Suppressor macrophage treated with lipopolysaccharide for 1 hour (primary cell): ENCODE measurements at places on chromosomes 5 and 9.
A peak's percentile ranks its signal among the peaks of the same experiment; 100 is the strongest.

- no peak for DNase-seq
These were observed 290.5 kb upstream of the ITGA1 start for GRCh38 chr5:52497133-52497693.

DNA sequence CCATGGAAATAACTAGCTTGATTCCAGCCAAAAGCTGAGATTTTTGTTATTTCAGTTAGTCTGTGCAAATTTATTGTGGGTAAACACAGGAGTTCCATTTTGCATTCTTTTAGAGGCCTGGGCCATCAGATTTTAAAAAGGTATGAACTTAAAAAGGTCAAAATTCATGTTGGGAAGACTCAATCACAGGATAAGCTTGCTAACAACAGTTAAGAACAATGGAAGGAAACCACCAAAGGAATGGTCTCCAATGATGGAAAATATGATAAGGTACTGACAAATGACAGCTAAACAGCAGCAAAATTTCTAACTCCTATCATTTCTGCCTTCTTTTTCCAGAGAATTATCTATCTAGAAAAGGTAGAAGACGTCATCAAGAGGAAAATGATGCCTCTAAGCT lies 16.0 kb downstream of the ABITRAM start:
- no peak for DNase-seq

DNA sequence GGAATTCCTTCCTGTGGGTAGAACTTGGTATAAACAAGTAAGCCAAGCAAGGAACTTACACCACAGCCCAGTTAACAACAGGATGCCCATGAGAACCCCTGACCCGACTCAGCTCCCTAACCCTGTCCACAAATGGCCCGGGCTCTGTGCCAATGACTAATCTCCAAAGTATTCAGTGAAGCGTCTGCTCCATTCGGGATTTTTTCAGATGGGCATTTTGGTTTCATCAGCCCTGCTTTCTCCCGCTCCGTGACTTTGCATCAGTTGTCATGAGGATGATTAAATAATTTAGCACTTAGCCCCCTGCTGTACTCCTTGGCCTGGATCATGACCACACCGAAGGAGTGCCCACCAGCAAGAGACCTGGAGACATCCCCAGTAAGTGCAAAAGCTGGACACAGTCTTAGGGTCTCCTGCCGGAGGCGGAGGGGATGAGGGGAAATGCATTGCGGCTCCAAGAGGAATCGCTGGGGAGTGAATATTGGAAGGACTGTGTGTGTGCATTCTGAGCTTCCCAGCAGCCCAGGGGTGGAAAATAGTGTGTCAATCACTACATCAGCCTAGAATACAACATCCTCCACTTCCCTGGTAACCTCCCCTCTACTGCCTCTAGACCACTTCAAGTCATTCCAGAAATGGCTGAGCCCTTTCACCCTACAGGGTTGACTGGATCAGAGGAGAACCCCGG lies 41.4 kb upstream of the DNAH5 start:
- no peak for DNase-seq

GRCh38 chr5:95219411-95219810 lies 65.5 kb downstream of the MCTP1 start:
- no peak for DNase-seq

- DNase-seq: no peak
These were observed 83.3 kb upstream of the TRIO start for GRCh38 chr5:14059810-14060209.

DNA sequence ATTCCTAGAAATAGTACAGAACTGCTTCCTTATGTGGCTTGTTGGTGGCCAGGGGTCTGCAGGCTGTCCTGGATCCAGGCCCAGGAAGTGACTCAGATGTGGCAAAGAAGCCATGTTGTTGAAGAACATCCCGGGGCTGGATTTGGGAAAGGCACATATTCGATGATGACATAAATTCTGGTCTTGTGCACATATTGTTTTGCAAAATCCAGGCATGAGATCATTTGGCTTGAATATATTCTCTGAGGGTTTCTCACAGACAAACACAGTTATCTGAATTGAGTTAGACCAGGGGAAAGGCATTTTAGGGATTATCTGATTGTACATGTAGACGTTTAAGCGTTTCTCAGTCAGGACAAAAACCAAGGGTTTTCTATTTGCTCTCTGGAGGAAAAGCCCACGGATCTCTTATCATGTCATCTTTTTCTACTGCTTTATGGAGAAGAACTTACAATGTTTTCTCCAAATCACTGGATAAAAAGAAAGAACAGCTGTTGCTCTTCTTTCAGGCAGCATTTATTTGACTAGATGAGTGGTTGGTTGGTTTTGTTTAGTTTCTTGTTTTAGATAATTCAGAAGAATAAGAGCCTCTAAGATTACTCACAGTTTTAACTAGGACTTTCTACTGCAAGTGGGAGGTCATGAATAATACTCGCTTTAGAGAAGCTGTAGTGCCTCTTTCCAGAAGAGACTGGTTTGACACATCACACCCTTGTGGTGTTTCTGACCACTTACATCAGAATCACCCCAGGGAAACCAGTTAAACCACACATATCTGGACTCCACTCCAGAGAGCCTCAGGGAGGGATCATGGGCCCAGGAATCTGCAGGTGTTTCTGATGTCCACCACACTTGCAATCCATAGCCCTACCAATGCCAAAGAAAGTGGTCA lies 29.5 kb upstream of the LHFPL2 start:
- DNase-seq: peak; percentile 85

- DNase-seq: no peak
These were observed 28.7 kb upstream of the SNX24 start for GRCh38 chr5:122816756-122817155.

DNA sequence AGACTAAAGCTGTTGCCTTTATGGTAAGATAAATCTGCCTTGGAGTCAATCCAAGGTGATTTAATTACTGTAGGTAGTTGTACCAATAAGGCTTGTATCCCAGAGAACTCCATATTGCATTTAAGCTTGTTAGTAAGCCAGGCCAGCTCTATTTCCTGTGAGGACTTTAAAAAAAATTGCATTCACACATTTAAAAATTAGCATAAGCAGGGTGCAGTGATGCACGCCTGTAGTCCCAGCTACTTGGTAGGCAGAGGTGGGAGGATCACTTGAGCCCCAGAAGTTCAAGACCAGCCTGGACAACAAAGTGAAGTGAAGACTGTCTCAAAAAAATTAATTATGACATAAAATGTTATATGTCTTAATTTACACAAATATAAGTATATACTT lies 28.7 kb upstream of the ABL1 start:
- DNase-seq: no peak

DNA sequence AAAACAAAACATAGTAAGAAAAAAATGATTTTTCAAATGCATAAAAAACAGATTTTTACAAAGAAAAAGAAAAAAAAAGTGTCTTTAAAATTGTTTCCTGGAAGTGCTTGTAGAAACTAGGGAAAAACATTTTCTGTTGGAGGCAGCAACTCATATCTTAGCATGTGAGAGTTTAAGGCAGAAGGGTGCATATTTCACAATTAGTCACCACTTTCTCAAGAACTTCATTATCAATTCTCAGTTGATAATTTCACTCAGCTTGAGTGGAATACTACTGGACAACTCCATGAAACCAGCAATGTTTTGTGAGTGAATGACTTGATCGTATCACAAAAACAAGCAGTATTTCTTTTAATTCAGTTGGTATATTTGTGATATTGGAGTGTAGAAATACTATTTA lies 508.3 kb upstream of the DAB2 start:
- no peak for DNase-seq

GRCh38 chr5:33273985-33274384 lies 166.8 kb upstream of the TARS1 start:
- no peak for DNase-seq
